ENCODE measurements at places on chromosomes 2 and 18.

GRCh38 chr2:134137182-134137611 is 116.7 kb upstream of the MGAT5 start:
- DNase-seq = no peak

DNA sequence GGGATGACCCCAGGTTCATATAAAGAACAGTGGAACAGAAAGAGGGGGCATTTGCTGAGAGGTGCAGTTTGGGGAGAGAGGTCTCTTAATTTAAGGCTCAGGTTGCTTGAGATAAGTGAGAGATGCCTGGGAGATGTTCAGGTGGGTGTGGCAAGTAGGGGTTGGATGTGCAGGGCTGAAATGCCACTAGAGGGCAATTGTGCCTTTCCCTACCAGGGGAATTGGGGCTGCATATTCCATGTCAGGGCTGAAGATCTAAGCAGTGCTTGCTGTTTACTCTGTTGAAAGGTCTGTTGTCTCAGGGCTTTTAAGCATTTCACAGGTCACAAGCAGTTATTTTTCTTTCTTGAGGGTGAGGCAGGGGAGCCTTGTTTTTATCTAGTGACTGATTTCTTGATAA is 7.8 kb downstream of the CCDC85A start:
- DNase-seq = peak; percentile 11

GRCh38 chr18:13448335-13448795 is 229.8 kb downstream of the LDLRAD4 start:
- no peak for DNase-seq

GRCh38 chr18:5914951-5915350 is 19.6 kb upstream of the TMEM200C start:
- DNase-seq = no peak

- no peak for DNase-seq
These were observed 53.5 kb upstream of the NDUFV2 start for GRCh38 chr18:9048808-9049494.

DNA sequence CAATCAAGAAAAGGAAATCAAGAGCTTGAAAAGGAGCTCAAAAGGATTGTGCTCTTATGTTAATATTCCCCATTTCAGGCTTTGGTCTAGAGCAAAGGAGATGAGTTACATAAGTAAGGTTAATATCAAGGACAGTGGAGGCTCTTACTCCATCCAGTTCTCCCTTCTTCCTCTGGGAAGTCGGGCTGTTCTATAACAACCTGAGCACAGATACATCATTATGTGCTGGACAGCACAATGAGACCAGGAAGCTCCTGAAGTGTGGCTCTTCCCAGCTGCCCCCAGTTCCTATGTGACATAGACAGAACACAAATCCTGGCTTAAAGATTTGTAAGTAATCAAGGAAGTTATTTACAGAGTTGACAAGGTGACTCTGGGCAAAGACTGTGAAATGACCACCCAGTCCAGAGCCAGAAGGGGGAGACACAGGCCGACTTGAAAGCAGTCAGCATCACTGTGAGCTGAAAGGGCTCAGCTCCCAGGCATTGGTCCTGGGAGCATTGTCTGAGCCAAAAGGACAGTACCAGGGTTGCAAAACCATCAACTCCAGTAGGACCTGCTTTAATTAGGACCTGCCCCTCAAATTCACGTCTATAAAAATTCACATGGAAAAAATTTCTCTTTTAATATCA is 917.6 kb upstream of the ACVR2A start:
- DNase-seq = no peak

DNA sequence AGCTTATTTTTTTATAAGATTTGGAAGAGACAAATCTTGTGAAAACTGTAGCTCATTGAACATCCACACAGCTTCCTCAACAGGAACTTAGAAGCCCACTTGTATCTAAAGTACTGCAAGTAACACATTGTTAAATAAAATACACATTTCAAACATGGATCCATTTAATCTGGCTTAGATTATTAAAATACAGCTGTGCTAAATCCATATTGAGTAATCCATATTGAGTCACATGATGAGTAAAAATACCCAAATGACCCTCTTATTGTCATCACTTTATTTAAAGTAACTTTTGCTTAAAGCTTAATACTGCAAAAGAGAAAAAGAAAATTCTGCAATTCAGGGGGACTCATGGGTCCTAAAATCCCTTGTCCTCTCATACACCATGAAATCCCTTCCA is 133.3 kb downstream of the OSR1 start:
- DNase-seq = no peak

DNA sequence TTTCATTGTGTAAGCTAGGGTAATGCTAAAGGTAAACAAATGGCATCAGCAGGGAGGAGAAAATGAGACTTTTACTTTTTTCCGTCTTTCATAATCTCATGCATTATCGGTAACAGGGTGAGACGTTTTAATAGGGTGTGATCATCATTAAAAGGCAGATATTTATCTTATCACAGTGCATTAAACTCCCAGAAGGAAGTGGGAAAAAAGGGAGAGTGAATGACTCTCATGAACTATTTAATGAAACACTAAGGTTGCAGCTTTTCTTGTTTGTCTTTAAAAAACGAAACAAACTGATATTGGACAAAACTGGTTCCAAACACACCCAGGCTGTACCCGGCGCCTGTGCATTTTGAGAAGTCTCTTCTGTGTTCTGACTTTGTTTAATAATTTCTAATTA is 1936.8 kb upstream of the PIK3C3 start:
- no peak for DNase-seq

DNA sequence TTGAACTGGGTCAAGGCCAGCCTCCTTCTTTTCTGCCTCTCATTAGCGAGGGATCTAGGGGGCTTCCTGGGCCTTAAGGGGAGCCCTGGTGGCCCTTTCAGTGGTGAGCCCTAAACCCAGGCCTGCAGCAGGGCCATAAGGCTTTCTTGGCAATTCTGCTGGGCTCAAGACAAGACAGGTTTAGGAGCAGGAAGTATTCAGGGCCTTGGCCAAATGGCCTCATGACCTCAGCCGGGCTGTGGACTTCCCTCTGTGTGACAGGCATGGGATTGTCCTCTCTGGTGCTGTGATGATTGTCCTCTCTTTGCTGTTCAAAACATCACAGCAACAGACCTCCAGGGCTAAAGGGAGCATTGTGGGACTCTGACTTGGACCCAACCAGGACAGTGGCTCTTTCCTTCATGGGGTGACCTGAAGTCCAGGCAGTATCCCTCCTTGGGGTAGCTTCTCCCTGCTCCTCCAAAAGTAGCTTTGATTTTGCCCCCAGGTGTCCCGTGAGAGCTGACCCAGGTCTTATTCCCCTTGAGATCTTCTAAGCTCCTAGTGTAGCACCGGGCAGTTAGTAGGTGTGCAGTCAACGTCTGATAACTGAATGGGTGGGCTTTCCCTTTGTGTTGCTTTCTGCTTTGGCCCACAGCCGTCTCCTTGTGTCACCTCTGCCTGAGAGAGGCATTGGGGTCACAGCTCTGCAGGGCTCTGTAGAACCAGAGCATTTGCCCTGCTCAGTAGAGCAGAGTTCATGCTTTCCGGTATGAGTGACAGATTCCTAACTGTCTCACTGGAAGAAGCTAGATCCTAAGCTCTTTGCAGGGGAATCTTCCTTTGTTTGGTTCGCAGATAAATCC is 14.7 kb downstream of the FOSL2 start:
- DNase-seq = no peak

DNA sequence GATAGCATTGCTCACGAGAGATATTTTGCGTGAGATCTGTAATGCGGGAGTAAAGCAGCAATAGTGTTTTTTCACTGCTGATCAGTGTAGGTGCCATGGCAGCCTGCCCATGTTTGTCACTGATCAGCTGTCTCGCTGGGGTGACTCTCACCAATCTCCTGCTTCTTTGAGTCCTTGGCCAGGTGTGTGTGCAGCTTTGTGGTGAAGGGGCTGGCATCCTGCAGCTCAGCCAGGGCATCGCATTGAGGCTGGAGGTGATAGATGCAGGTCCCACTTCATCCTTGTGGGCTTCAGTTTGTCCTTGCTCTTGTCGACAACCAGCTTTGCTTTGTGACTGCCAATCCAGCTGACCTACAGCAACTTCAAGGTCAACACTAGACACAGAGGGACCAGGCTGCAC is 258.3 kb upstream of the CXCR4 start:
- no peak for DNase-seq

- no peak for DNase-seq
These were observed 59.9 kb upstream of the REG3A start for GRCh38 chr2:79219383-79219988.

DNA sequence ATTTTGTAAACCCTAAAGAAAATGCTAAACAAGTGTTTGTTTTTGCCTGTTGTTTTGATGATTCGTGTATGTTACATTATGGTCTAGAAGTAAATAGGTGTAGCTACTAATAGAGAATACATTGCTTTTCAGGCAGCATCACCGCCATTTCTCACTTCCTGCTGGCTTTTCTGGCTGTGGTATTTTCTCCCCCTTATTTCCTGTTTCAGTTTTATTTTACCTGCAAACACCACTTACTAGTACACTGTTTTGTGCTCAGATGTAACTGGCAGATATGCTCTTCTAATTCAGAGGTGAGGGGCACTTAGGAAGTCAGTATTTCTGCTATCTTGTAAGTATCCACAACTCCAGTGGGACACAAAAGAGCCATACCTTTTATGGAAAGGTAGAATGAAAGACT is 38.1 kb upstream of the SLC3A1 start:
- DNase-seq = no peak

- no peak for DNase-seq
These were observed 5.6 kb downstream of the PDCD1 start for GRCh38 chr2:241852981-241853631.

- DNase-seq = no peak
These were observed 23.4 kb downstream of the CROCC2 start for GRCh38 chr2:240929364-240930095.

- no peak for DNase-seq
These were observed 68.6 kb downstream of the ZC3H6 start for GRCh38 chr2:112343827-112344585.

DNA sequence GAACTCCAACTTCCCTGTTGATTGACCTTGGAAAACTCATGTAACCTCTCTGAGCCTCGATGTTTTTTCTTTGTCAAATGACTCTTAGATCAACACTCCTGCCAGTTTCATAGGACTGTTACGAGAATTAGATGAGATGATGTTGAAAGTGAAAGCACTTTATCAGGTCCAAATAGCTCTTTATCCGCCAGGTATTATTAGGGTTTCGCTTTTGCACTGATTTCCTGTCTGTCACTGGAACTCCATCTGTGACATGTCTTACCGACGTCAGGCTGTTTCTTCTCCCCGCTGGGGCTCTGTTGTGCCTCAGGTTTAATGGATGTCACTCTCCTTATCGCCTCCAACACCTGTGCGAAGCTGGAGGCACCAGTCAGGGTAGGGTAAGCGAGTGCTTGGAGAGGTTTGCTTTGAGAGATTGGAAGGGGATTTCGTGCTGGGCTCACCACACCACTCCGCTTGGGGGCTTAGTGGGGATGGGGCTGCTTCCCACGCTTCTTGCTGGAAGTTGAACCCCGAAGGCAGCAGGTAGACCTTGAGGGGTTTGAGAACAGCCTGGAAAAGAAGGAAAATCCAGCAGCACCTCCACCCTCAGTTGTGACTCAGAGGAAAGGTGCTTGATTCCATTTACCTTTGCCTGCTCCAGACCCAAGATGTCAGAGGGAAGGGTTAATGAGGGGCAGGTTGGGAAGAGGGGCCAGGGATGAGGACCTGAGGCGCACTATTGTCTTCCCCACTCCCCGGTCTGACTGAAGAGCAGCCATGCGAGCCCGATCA is 4.3 kb downstream of the GAD1 start:
- no peak for DNase-seq

DNA sequence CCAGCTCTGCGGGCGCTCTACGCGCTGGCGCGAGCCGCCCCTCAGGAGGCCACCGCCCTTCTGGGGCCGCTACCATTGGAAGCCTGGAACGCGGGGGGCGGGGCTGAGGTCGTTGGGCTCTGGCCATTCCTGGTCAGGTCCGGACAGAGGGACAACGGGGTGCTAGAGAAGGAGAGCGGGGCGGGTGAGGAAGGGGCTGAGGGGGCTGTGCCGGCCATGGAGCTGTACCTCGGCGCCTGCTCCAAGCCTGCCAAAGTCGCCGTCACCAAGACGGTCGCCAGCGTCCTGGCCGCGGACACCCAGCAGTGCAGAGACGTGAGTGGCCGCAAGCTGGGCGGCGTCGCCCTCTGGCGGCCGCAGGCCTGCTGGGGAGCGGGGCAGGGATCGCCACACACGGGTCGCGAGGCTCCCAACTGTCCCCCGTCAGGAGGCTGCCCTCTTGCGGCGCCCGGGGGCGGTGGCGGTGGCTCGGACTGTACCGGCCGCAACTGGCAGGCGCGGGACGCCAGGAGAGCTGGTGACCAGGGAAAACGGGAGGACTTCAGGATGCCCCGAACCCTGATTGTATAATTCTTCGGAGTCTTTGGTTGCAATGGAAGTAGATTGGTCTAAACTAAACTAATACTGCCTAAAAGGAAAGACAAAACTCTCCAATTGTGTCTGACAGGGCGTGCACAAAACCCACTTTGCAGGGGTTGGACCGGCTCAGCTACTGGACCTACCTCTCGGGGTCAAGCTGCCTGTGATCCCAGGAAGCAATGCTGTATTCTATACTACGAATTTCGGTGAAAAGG is at the start of gene FSIP2:
Gene FSIP2, plus strand, starts transcription at position 126 of the 794 bp plus-strand sequence. Its CDS starts 91 bp downstream, at position 217.
- DNase-seq = no peak

GRCh38 chr18:23183411-23184150 is 48.3 kb downstream of the CABLES1 start:
- no peak for DNase-seq

DNA sequence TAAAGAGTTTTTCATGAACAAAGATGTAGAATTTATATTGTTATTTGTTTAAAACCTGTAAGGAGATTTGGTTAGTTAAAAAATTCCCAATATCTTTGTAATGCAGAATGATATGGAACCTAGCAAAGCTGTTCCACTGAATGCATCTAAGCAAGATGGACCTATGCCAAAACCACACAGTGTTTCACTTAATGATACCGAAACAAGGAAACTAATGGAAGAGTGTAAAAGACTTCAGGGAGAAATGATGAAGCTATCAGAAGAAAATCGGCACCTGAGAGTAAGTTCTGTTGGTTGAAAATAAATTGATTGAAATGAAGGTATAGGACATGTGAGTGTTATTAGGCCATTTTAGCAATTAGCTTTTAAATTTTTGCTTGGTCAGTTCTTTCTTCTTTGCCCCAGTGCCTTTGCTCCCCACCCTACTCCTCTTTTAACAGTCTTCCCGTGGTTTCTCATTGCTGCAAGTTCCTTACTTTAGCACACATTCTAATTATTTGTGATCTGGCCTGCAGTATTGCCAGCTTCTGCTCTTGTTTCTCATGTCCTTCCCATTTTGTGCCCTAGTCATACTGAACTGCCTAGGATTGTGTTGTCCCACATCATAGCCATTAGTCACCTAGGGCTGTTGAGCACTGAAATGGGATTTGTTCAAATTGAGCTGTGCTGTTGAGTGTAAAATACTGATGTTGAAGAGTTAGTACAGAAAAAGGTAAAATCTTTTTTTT is 36.6 kb downstream of the VAPA start:
- no peak for DNase-seq

GRCh38 chr2:166419616-166419934 is 43.8 kb upstream of the SCN9A start:
- no peak for DNase-seq

- no peak for DNase-seq
These were observed 140.4 kb downstream of the FAM161A start for GRCh38 chr2:61713457-61713856.
